ENCODE measurements at places on chromosomes 1 and 21.

GRCh38 chr1:17551755-17552234 is 12.3 kb downstream of the ARHGEF10L start:
- DNase-seq: peak; percentile 72

GRCh38 chr1:7677111-7677510 is 94.0 kb upstream of the VAMP3 start:
- no peak for DNase-seq

DNA sequence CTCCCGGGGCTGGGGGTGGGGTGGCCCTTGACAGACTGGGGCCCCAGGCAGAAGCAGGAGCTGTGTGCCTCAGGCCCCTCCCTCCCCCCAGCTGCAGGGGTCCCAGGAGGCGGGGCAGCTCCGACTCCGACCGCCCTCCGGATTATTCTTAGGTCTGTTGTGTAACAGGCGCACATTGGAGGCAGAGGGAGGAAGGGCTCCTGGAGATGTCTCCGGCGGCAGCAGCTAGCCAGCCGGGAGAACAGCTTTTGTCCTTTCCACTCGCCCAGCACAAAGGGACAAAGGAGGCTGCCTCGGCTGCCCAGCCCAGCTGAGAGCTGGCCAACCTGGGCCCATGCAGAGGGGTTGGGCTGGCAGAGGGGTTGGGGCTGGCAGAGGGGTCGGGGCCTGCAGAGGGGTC is 29.7 kb upstream of the PLCH2 start:
- no peak for DNase-seq

DNA sequence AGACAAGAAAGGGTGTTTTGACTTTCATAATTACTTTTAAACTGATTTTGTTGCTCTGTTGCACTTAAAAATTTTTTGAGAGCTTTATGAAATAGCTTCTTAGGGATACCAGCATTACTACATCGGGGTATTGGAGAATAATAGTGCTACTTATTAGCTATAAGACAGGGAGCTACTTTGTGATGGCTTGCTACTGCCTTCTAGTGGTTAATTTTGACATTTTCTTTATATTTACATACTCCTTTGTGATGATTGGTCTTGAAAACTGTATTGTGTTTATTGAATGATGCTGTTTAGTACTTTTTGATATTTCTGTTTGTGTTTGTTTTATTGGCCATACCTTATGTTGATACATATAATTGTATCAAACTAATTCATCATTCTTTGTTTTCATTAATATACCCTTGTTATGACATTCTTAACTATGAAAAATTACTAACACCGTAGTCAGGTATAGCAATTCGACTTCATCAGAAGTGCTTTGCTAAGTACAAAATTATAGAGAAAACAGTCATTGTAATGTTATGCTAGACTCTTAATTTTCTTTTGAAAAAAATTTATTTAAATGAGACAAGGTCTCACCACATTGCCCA is 85.5 kb downstream of the CLIC4 start:
- peak; percentile 71 for DNase-seq

- DNase-seq: peak; percentile 16
Observed at GRCh38 chr1:39992234-39992633, 37.3 kb downstream of the MFSD2A start.

- DNase-seq: peak; percentile 82
Observed at GRCh38 chr1:19445417-19446342, 39.7 kb downstream of the CAPZB start.
